ENCODE measurements at places on chromosomes 1 and 21. TPM values are rescaled to one million over a fixed set of nuclear protein-coding genes. Genes with fewer than 3 reads are reported as not detected.

KCNA2 gene
- total RNA-seq, result not detected

OR2L8 gene
- total RNA-seq, result not detected

SESN2 gene
- 27.0 TPM for total RNA-seq

CA14 gene
- not detected for total RNA-seq

ADPRS gene
- total RNA-seq, result 20.6 TPM

NFASC gene
- total RNA-seq, result 32.7 TPM

Data from smooth muscle cell of bladder (primary cell).